NCI-H2081 treated with DMSO at 0.1 percent for 48 hours (cell line): ENCODE measurements at places on chromosomes 16 and 17.

DNA sequence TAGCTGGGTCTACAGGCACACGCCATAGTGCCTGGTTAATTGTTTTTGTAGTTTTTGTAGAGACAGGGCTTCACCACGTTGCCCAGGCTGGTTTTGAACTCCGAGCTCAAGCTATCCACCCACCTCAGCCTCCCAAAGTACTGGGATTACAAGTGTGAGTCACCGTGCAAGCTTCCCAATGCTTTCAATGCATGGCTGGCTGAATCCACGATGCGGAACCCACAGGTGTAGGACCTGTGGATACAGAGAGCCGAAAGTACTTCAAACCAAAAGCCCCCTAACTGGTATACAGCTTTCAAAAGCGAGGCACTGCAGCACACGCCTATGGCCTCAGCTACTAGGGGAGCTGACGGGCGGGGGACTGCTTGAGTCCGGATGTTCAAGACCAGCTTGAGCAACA is 44.8 kb downstream of the METTL16 start:
- no peak for DNase-seq

DNA sequence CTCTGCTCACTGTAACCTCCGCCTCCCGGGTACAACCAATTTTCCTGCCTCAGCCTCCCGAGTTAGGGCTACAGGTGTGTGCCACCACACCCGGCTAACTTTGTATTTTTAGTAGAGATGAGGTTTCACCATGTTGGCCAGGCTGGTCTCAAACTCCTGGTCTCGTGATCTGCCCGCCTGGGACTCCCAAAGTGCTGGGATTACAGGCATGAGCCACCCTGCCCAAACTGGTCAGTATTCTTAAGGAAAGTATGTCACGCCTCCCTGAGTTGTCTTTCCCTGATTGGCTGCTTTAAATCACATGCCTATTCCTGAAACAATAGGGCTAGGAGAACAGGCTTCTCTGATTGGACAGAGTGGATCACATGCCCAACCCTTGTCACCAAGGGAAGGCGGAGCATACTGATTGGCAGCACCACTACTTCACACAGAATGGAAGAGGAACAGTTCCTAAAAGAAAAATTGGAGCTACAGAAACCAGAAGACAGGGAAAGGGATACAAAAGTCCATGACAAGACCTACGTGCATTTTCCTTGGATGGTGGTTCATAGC is 17.6 kb upstream of the CYB5B start:
- DNase-seq = no peak

DNA sequence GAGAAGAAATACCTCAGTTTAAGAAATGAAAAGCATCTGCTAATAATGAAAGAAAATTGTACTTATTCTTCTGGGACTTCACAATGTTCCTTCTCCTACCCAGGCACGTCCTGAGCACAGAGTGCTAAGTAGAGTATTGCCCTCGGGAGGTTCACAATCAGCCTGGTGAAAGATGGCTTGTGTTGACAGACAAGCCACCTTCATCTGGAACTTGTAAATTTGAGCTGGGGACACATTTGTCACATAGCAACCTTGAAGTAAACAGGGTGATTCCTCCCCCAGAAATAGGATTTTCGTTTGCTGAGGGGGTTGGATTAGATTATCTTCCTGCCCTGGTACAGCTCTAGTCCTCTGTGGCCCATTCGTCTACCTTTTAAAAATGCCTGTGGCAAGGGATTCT is 34.4 kb upstream of the MYH2 start:
- DNase-seq = no peak

GRCh38 chr17:74532115-74532514 is 840 bp upstream of the CD300LB start:
- DNase-seq = no peak

- no peak for DNase-seq
Measured at GRCh38 chr16:71421911-71422310, 19.9 kb downstream of the TLE7 start.

- no peak for DNase-seq
Measured at GRCh38 chr16:58651965-58652348, 22.3 kb upstream of the CNOT1 start.

DNA sequence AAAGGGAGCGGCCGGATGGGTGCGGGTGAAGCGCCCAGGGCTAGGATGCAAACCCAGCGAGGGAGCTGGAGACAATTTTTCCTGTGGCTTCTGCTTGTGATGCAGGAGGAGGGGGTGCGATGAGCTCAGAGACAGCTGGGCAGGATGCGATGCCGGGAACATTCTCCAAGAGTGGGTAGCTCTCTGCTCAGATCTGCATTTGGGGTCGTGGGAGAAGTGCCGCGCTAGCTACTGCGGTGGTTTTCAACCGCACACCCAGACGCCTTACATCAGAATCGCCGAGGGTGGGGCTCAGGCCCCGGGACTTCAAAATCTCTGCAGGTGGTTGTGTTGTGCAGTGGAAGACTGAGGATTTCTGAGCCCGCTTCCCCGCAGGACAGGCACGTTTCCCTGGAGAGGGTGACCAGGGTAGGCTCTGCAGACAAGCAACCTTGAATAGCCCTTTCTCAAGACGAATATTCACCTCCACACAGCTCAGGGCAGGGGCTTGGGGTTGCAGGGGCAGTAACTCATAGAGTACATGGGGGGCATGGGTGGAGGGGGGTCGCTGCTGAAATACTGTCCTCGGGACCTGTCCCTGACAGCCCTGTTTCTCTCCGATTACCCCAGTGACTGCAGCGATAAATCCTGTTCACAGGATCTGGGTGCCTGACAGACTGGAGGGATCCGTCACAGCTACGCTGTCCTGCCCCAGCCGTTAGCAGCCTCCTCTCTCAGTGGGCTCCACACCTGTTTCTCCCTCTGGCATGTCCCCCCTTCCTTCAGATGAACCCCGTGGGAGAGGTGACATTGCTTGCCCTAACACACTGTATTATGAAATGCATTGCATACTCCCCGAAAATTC is 63.3 kb downstream of the HAPSTR1 start:
- no peak for DNase-seq

DNA sequence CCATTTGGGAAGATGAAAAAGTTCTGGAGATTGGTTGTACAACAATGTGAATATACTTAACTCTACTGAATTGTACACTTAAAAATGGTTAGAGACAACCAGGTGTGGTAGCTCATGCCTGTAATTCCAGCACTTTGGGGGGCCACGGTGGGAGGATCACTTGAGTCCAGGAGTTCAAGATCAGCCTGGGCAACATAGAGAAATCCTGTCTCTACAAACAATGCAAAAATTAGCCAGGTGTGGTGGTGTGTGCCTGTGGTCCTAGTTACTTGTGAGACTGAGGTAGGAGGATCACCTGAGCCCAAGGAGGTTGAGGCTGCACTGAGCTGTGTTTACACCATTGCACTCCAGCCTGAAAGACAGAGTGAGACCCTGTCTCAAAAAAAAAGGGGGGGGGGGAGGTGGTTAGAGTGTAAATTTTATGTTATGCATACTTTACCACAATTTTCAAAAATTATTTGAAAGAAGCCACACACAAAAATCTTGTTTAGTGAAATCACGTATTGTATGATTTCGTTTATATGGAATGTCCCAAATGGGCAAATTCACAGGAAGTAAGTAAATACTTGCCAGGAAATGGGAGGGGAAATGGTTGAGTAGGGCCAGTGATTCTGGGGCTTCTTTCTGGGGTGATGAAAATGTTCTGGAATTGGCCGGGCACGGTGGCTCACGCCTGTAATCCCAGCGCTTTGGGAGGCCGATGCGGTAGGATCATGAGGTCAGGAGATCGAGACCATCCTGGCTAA is 37.1 kb upstream of the AMZ2 start:
- DNase-seq = no peak

- DNase-seq = no peak
Measured at GRCh38 chr17:74763565-74764387, 12.4 kb downstream of the NAT9 start.

GRCh38 chr17:60748204-60748603 is 70.6 kb downstream of the BCAS3 start:
- DNase-seq = no peak

GRCh38 chr16:26051063-26051462 is 359.3 kb downstream of the HS3ST4 start:
- no peak for DNase-seq

DNA sequence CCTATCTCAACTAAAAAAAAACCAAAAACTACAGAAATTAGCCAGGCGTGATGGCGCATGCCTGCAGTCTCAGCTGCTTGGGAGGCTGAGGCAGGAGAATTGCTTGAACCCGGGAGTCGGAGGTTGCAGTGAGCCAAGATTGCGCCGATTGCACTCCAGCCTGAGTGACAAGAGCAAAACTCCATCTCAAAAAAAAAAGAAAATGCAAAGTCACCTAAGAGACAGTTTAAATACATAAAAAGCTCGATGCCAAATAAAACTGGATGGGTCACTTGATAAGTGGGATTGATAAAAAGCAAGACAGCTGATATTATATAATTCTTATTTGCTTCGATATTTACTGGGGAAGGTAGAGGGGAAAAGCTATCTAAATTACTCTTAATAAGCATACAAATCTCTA is 15.8 kb upstream of the KANSL1 start:
- no peak for DNase-seq

DNA sequence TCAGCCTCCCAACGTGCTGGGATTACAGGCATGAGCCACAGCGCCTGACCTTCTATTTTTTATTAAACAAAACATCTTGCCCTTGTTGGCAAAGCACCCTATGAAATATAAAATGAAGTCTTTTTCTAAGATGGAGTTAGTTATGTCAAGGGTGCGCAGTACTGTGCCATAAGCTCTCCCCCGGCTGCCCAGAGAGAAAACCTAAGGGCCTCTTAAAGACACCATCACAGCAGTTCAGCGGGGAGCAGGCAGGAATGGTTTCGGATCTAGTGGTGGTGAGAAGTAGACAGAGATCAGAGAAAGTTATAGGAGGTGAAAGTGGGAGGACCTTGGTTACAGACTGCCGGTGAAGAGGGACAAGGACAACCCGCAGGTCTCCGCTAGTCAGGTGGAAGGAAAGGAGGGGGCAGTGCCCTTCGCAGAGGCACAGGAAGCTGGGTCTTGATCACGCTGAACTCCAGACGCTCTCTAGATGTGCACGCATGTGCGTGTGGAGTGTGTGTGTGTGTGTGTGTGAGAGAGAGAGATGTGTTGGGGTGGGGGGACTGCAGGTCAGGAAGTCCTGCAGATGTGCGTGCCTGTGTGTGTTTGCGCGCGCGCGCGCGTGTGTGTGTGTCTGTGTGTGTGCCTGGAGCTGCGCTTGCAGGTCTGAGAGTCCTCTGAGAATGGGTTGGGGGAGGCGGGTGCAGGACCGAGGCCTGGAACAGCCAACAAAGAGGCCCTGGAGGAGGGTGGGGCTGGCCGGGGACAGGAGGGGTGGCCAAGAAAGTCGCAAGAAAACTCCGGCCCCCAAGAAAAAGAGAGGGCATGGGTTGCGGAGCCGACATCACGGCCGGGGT is 748 bp upstream of the CMTM3 start:
- no peak for DNase-seq

DNA sequence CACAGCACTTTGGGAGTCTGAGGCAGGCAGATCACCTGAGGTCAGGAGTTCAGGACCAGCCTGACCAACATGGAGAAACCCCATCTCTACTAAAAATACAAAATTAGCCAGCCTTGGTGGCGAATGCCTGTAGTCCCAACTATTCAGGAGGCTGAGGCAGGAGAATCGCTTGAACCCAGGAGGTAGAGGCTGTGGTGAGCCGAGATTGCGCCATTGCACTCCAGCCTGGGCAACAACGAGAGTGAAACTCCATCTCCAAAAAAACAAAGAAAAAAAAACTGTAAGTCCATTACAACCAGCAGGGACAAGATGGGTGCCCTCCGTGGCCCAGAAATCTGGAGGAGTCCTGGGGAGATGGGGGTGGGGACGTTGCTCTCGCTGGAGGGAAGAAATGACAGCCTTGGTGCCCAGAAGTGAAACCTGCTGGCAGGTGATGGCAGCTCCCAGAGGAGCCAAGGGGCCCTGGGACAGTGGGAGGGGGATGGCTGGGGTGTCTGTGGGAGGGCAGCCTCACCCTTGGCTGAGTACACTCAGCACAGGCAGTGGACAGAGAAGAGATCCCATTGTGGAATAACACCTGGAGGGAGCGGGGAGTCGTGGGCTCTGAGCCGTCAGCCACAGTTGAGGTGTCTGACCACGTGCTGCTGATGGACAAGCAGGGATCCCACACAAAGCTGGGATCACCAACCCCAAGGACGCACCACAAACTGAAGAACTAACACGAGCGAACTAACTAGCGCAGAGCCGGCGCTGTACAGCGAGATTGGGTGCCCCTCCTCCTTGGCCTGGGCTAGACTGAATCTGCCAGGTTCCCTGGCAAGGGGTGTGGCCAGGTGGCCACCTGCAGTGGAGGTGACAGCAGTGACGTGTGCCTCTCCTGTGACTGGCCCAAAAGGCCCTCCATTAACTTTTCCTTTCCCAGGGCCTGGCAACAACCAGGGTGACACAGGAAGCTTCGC is 46.9 kb upstream of the BAHCC1 start:
- DNase-seq = no peak

DNA sequence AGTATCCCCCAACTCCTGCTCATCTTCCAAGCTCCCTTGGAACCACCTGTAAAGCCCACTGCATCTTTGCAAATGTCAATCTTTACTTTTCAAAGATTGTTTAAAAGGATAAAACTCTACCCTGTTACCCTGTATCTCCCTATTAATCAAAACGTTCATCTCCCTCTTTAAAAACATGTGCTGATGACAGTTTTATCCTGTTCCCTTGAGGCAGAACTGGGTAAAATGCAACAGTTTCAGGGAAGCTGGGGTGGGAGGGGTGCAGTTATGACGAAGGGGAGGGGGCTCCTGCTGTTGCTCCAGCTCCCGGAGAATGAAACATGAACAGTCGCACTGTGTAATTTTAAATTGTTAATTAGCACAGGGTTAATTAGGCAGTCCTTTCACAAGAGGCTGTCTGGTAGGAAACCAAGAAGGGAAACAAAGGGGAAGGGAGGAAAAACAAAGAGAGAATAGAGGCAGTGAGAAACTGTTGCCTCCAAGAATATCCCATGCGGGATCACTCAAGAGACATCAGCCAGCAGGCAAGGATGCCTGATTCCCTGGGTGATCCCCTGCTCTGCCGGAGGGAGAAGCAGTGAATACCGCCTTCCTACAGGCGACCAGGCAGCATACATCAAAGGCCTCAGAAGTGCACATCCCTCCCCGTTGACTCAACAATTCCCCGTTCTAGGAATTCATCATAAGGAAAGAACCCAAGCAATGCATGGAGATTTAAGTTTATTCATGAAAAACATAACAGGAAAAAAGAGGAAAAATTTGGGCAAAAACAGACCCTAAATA is 84.2 kb downstream of the ZFHX3 start:
- no peak for DNase-seq

- DNase-seq = no peak
Measured at GRCh38 chr17:77944390-77945222, 13.9 kb upstream of the TNRC6C start.

DNA sequence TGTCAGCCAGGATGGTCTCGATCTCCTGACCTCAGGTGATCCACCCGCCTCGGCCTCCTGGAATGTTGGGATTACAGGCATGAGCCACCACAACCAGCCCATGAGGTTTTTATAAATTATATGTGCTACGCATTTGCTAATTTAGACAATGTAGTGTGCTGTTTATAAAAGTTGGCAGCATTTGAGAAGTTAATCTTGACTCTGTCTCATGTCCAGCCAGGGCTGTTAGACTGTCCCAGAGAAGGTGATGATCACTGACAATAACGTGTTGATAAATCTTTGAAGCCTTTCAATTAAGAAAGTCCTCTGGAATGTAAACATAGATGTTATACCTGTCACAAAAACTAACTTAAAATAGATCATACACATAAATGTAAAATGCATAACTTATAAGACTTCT is 82.0 kb downstream of the PPM1E start:
- DNase-seq = no peak
